Activated CD4-positive, alpha-beta T cell treated with anti-CD3 and anti-CD28 coated beads, Interleukin-2, Interleukin-4, amounts not matched to agents 100 ng/mL and 50 ng/mL, durations not matched to agents 16 hours and 8 hours (primary cell): ENCODE measurements at places on chromosomes 1 and 21.

DNA sequence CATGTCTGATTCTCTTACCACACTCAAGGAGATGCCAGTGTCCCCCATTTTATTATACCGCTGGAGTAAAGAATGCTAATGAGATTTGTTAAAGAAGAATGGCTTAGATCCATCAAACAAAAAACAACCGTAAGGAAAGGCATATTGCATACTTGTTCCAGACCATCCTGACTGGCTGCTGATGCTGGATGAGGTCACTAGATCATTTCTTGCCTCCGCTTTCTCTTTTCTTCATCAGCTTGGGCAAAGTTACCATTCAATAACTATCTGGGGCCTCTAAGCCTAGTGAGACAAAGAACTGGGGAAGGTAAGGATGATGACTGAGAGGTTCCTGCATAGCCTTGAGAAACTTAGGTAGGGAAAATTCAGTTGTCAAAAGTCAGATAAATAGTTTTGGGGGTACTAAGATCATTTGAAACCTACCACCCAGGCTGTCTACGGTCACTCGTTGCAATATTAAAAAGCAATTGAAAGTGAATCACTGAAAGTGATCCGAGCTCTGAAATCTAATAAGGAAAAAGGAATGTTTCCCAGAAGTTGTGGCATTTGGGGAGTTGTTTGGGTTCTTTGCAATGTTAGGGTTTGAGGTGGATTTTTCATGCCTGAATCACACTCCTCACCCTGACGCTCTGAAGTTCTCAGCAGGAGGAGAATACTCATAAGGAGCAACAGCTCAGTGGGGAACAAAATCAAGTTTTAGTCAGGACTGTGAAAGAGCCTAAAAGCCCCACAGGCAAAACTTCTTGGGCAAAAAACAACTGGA lies 176.8 kb downstream of the HHIPL2 start:
- DNase-seq, result no peak

- DNase-seq, result no peak
Measured at GRCh38 chr1:237679687-237680086, 211.0 kb downstream of the ZP4 start.

DNA sequence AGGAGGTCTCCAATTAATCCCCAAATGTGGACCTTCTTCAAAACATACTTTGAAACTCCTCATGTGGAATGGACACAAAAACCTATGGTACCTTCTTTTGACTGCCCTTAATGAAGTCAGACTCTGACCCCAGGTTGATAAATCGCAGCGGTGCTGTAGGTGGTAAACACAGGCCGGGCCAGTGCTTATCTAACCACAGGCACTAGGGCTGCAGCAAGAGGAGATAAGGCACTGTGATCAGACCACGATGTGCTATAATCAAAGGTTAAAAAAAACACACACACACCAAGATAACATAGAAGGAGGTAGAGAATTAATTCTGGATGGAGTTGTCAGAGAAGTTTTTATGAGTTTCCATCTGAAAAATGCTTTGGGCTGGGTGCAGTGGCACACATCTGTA lies 52.3 kb upstream of the SIPA1L2 start:
- no peak for DNase-seq

- no peak for DNase-seq
Measured at GRCh38 chr1:82179131-82179530, 378.4 kb downstream of the ADGRL2 start.

GRCh38 chr1:29648026-29648425 lies 411.7 kb downstream of the PTPRU start:
- no peak for DNase-seq

- no peak for DNase-seq
Measured at GRCh38 chr1:45084562-45084961, 72.5 kb downstream of the UROD start.

- no peak for DNase-seq
Measured at GRCh38 chr1:238672262-238672661, 714.1 kb upstream of the CHRM3 start.

DNA sequence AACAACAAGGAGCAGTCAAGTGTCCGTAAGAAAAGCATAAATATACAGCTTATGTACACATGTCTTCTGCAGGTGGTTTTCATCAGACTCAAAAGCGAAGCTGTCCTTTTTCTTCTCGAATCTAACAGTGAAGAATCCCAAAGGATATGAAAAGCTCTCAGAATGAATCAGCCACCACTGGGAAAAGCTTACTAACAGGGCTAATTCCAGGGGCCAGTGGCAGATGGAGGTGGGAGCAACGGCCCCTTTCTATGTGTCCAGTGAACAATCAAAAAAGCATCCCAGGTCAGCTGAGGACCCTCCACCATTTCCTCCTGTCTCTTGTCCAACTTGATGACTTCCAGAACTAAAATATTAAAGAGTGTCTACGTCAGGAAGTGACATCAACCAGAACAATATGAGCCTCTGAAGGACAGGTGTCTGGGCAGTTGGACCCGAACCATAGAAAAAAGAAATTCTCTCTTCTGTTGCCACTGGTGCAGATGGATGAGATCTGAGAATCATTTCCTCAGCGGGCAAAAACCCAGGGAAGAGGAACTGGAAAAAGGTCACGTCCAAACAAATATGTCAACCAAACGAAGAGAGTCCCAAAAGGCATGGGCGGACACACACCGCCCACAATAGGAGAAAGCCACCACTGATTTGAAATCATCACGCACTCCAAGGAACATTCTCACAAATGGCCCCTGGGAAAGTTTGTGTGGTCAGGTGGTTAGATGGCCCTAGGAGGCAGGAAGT lies 70.4 kb upstream of the TIAM1 start:
- DNase-seq, result no peak

GRCh38 chr1:239225396-239225795 lies 161.0 kb upstream of the CHRM3 start:
- no peak for DNase-seq

GRCh38 chr1:47771751-47772150 lies 225.4 kb downstream of the TRABD2B start:
- DNase-seq, result no peak

GRCh38 chr21:36551321-36551720 lies 71.4 kb upstream of the CLDN14 start:
- no peak for DNase-seq

DNA sequence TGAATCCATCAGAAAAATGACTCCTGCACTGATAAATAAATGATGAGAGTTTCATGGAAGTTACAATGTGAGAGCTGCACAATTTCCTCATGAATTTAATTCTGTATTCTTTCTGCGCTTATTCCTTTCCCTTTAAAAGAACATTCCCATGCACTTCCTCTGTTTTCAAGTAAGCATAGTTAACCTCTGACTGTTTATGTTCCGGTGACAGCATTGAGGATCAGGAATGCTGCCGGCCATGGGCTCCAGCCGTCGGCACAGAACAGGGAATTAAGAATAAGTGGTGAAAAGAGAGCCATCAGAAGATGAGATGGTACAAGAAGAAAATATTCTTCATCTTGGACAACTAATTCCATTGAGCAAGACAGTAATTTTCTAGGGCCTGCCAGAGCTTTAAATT lies 65.3 kb downstream of the SUSD4 start:
- no peak for DNase-seq

GRCh38 chr1:244654108-244655038 lies 1.4 kb downstream of the DESI2 start:
- DNase-seq, result no peak

GRCh38 chr1:76782809-76783208 lies 84.5 kb upstream of the ST6GALNAC5 start:
- DNase-seq, result no peak

- DNase-seq, result no peak
Measured at GRCh38 chr1:78355656-78356055, 135.1 kb upstream of the PTGFR start.

- DNase-seq, result no peak
Measured at GRCh38 chr1:157880621-157881020, 39.0 kb upstream of the CD5L start.

DNA sequence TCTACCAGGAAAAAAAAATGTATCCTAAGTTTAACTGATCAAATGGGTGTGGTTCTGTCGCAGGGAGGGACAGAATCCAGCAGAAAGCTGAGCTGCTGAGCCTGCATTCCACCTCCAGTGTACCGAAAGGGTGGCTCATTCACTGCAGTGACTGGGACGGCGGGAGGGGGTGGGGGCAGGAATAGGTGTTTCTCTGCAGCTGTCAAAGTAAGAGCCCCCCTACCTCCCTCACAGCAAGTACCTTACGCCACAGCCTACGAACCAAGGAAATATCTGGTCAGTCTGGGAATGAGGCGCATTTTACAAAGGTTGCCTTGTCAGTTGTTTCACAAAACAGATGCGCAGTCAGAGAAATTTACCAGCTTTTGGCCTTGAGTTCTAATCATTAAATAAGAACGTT lies 1.7 kb downstream of the S100B start:
- DNase-seq, result no peak

GRCh38 chr1:10475510-10475909 lies 760 bp downstream of the PEX14 start:
- no peak for DNase-seq

GRCh38 chr1:20255666-20256065 lies 35.0 kb upstream of the VWA5B1 start:
- DNase-seq, result no peak

GRCh38 chr21:45363921-45364467 lies 41.0 kb upstream of the COL18A1 start:
- peak; percentile 67 for DNase-seq

DNA sequence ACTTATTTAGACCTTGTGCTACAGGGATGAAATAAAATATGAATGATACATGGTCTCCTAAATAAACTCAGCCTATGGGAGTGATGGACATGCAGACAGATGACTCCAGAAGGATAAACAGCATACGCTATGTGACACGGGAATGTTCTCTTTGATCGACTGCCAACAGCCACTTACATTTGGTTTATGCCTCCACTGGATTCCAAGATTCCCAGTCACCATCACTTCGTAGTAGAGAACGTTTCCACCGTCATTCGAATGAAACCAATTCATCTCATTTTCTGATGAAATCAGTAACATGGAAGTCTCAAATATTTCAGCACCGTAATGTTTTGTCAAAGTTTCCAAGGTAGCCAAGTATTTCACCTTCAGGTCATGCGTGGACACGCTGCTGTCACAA lies 99.7 kb downstream of the JAK1 start:
- no peak for DNase-seq

DNA sequence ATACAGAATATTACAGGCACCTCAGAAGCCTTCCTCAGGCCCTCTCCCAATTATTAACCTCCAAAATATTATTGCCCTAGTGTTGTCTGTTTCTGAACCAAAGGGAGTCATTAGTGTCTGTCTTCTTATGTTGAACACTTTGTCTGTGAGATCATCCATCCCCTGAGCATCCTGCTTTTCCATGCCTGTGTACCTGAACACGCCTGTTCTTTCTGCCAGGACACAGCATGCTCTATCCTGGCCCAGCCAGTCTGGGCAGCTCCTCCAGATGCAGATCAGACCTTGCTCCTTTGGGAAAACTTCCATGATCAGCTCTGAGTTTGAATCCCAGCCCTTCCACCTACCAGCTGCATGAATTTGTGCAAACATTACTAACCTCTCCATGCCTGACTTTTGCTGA lies 11.0 kb upstream of the CDC42 start:
- DNase-seq, result no peak
